ENCODE measurements at places on chromosomes 4 and X. TPM values are rescaled to one million over a fixed set of nuclear protein-coding genes. Genes with fewer than 3 reads are reported as not detected.

Gene HSD17B11
- 31.6 TPM for total RNA-seq

Gene ERCC6L
- 4.0 TPM for total RNA-seq

Gene TRPC3
- total RNA-seq, result not detected

Gene LRRC66
- not detected for total RNA-seq

Gene CYLC1
- not detected for total RNA-seq

Gene SMIM10L2A
- total RNA-seq, result 1.9 TPM

Gene KLF3
- 17.5 TPM for total RNA-seq

Gene SEC24B
- 34.6 TPM for total RNA-seq

Gene MAGEC3
- not detected for total RNA-seq

Gene LDB2
- 0.35 TPM for total RNA-seq

Gene SH3BP2
- 11.8 TPM for total RNA-seq

Gene CMC4
- total RNA-seq, result 9.4 TPM

Gene SLC10A6
- total RNA-seq, result 0.10 TPM

Gene PAGE1
- total RNA-seq, result not detected

Gene TCEAL2
- total RNA-seq, result not detected

Gene ARMCX5
- 17.0 TPM for total RNA-seq

Gene NHS
- total RNA-seq, result 14.2 TPM

Gene PPBP
- total RNA-seq, result not detected

Gene SLC25A53
- total RNA-seq, result 16.1 TPM

Gene SEPSECS
- 11.8 TPM for total RNA-seq

Gene CETN2
- 81.1 TPM for total RNA-seq

Gene MSX1
- 0.15 TPM for total RNA-seq

Gene SHROOM4
- 4.9 TPM for total RNA-seq

Gene MAGEB1
- not detected for total RNA-seq

Gene DAPP1
- 3.4 TPM for total RNA-seq

Gene LAMP2
- 183 TPM for total RNA-seq

Gene GYG2
- 3.2 TPM for total RNA-seq

Gene TSPAN7
- not detected for total RNA-seq

Gene H2BW2
- not detected for total RNA-seq

Gene IGFBP7
- total RNA-seq, result 4,753 TPM

Gene PASD1
- not detected for total RNA-seq

Gene AFM
- total RNA-seq, result not detected

Gene MANBA
- total RNA-seq, result 36.5 TPM

Gene CDKL2
- total RNA-seq, result 7.3 TPM

Gene NAP1L2
- 2.1 TPM for total RNA-seq

Gene P2RY4
- 0.15 TPM for total RNA-seq

Gene GRIA2
- total RNA-seq, result not detected

Gene CYTL1
- total RNA-seq, result 5.0 TPM

Gene PTPN13
- total RNA-seq, result 58.7 TPM

Gene PNCK
- total RNA-seq, result not detected

Gene TMEM255A
- 0.30 TPM for total RNA-seq
